ENCODE measurements at places on chromosomes 12 and 14.

GRCh38 chr12:19799895-19800602, 360.8 kb downstream of the AEBP2 start:
- peak; percentile 16 for DNase-seq

DNA sequence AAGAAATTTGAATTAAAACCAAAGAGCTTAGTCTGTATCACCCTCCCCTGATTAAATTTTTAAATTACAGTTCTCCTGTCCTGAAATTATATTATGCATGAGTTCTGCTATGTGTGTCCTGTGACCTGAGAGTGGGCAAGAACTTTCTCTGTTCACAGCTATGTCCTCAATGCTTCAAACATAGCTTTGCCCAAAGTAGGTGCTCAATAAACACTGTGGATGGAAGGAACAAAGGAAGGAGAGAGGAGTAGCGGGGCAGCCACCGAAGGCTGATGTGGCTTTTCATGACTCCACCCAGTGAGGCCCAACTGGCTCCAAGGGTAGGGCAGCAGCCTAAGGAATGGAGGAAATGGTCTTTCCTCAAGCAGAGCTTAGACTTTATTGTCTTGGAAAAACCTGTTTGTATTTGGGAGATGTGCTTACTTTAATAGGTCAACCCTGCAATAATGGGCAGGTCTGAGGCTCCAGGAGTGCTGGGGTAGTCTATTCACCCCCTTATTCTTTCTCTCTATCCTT, 7.6 kb upstream of the MARK3 start:
- DNase-seq, result no peak

DNA sequence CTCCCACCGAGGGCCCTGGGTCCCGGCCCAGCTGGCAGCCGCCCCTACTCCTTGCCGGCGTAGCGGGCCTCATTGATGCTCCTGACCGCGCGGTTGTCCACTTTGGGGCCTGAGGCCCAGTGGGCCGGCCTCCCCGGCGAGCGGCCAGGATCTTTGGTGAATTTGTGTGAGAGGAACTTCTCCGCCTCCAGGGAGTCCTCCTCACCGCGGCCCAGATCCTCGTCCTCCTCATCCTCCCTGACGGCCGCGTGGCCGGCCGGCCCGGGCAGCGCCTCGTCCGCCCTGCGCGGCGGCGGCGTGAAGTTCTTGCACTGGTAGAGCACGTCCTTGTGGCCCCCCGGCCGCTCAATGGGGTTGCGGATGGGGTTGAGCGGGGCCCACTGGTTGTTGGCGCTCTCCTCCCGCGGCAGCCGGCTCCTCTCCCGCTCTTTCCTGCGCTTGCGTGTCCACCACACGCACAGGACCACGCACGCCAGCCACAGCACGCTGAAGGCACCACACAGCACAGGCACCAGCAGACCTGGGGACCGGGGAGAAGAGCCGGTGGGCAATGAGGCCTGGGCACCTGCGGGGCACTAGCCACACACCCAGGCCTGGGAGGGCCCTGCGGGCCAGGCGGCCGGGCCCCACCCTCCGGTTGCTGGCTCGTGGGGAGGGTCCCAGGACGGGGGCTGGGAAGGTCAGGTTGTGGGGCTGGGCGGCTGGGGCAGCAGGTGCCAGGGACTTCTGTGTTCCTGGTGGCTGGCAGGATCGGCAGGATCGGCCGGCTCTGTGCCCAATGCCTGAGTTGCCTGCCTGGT, 25.7 kb downstream of the JAG2 start:
- DNase-seq, result no peak

GRCh38 chr12:39277416-39277815, 165.5 kb downstream of the KIF21A start:
- no peak for DNase-seq

- DNase-seq, result no peak
These were observed 895.6 kb downstream of the SLC6A15 start for GRCh38 chr12:84016956-84017355.

DNA sequence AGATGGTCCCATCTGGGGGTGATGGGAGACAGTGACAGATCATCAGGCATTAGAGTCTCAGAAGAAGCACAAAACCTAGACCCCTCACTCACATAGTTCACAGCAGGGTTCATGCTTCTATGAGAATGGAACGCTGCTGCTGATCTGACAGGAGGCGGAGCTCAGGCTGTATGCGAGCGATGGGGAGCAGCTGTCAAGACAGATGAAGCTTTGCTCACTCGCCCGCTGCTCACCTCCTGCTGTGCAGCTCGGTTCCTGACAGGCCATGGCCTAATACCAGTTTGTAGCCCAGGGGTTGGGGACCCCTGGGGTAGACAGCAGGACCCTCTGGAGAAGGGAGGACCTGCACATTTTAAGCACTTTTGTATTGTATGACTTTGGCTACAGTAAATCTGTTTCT, 111.2 kb downstream of the LGMN start:
- DNase-seq, result peak; percentile 56

DNA sequence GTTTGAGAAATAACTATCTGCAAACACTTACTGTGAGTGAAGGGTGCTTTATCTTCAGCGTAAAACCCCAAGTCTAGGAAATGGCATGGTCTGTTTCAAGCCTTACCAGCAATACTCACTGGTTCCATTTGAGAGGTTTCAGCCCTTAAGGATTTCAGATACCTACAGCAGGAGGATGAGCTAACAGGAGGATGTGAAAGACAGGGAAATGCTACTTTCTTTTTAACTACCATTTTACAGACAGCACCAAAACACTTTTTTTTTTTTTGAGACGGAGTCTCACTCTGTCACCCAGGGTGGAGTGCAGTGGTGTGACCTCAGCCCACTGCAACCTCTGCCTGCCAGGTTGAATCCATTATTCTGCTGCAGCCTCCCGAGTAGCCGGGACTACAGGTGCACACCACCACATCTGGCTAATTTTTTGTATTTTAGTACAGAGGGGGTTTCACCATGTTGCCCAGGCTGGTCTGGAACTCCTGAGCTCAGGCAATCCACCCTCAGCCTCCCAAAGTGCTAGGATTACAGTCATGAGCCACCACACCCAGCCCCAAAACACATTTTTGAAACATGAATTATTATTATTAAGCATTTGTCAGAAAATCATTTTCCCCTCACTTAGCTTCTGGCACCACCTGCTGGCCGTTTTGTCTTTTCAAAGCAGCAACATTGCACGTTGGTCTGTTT, 4.6 kb downstream of the MTRFR start:
- peak; percentile 64 for DNase-seq

- DNase-seq, result no peak
These were observed 185.6 kb downstream of the TMEM117 start for GRCh38 chr12:44021471-44021971.

DNA sequence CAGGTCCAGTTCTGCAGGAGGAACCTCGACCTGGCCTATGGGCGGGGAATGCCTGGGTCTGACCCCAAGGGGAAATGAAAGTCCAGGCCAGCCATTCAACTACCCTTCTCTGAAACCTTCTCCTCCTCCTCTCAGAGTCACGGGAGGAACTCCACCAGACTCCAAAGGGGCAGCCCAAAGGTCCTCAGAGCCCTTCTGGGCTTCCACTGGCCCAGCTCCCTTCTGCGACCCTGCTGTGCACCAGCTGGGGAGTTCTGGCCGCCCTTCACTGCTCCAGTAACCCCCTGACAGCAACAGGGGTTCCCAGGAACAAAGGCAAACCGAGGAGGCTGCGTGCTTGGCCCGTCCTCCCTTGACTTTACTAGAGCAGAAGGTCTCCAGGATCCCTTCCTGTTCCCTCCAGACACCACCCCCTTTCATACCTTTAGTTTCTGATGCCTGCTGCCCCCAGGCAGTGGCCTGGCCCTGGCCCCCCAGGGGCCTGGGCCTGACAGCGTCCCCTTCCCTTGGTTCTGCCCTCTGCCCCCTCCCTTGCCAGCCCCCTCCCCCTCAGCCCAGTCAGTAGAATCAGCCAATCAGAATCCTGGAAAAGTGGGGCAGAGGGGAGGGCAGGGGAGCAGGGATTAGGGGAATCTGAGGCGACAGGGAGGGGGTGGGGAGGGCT, 850 bp upstream of the ZNF385A start:
- DNase-seq, result no peak

DNA sequence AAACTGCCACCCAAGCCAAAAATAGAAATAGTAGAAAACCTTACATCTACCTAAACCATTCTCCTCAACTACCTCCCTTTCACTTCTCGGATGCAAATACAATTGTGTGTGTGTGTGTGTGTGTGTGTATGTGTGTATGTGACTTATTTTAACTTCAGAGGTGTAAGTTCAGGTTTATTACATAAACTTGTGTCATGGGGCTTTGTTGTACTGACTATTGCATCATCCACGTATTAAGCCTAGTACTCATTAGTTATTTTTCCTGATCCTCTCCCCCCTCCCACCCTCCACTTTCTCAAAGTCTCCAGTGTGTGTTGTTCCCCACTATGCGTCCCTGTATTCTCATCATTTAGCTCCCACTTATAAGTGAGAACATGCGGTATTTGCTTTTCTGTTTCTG, 592.5 kb upstream of the ATP2B1 start:
- no peak for DNase-seq

- no peak for DNase-seq
These were observed 2.1 kb downstream of the DAO start for GRCh38 chr12:108881953-108882352.

GRCh38 chr14:100717386-100717785, 9.3 kb upstream of the DLK1 start:
- no peak for DNase-seq

- DNase-seq, result peak; percentile 8
These were observed 234.0 kb downstream of the ETNK1 start for GRCh38 chr12:22858849-22859570.

- no peak for DNase-seq
These were observed 451.7 kb downstream of the MDGA2 start for GRCh38 chr14:47223656-47224055.

- no peak for DNase-seq
These were observed 194.5 kb upstream of the C14orf180 start for GRCh38 chr14:104385111-104385510.

- no peak for DNase-seq
These were observed 13.8 kb downstream of the PLD4 start for GRCh38 chr14:104938436-104938835.

DNA sequence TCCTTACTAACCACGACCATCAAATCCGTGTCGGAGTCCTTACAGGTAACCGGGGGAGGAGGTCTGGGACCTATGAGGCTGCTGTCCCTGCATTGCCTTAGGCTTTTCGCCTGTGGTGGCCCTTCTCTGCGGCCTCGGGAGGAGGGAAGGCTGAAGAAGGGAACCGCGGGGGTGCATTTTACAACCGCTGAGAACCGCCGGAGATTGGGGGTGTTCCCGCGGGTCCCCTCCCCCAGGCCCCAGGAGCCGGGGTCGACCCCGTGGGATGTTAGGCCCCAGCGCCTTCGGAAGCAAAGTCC, 549 bp downstream of the GPHN start:
- DNase-seq, result no peak

All from fibroblast of skin of right biceps (primary cell).